ENCODE measurements at places on chromosomes 13 and 19.

DNA sequence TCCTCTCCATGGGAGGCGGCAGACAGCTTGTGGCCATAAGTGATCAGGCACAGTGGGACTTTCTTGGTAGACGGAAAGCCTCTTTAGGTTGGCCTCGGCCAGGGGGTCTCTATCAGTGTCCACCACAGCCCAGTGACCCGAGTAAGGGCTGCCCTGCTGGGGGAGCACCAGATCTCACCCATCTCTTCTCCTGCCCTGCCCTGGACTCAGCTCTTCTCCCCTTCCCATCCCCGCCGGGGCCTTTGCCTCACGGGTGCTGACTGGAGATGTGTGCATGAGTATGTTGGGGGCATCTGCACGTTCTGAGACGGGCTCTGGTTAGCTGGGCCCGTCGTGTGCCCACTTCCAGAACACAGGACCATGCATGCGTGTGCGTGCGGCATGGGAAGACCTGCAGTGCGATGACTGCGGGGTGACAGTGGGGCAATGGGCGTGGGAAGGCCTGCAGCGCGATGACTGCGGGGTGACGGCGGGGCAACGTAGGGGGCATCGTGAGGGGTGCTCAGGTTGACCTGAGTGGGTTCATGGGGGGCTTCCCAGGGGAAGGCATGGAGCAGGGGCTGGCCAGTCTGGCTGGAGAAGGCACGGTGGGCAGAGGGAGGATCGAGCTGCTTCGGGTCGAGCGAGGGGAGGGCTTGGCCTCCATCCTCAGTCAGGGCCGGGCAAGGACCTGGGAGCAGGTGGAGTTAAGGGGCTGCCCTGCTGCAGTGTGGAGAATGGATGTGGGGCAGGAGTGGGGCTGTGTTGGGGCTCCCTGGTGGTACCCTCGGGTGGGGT, 15.9 kb downstream of the EPN1 start:
- DNase-seq, result no peak

DNA sequence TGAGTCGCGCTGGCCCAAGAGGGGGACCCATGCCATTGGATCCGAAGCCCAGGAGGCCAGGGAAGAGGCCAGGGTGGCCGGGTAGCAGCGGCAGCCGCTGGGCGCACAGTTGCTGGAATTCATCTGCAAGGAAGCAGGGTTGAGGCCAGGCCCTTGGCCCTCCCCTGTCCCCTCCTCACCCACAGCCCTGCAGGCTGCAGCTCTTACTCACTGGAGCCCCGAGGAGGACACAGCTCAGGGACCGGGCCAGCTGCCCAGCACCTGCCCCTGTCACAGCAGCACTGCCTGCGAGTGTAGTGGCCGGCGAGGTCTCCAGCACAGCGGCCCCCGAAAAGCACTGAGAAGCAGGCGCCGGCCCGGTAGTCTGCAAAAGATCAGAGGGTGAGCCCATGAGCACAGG, 11.2 kb downstream of the FBN3 start:
- DNase-seq, result no peak

DNA sequence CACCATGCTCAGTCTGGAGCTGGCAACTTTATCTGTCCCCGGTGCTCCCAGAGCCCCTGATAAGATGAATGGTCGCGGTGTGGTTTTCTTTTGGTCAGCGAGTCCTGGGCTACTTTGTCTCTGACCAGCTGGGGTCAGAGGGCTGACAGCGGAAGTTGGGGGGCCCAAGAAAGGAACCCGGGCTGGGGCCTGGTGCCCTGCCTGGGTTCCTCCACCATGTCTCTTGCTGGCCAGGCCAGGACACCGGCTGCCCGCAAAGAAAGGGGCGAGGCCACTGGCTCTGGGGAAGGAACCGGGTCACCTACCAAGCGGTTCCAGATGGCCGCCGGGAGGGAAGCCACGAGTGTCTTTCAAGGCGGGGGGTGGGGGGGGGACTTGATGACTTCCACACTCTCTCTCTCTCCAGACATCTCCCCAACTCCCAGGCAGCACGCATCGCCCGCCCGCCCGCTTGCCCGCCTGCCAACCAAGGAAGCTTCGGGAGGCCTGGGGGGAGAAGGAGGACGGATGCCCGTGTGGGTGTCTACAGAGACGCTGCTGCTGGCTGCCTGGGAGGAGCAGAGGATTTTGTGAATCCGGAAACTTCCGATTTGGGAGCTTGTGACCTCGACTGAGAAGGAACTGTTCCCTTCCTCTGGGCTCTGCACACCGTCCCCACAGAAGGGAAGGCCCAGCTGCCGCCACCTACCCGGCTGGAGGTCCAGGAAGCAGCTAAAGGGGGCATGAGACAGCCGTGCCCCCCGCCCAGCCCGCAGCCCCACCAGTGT, 1.1 kb downstream of the PIP5K1C start:
- peak; percentile 58 for DNase-seq

GRCh38 chr13:105441051-105441750, 1094.3 kb downstream of the EFNB2 start:
- DNase-seq, result no peak

DNA sequence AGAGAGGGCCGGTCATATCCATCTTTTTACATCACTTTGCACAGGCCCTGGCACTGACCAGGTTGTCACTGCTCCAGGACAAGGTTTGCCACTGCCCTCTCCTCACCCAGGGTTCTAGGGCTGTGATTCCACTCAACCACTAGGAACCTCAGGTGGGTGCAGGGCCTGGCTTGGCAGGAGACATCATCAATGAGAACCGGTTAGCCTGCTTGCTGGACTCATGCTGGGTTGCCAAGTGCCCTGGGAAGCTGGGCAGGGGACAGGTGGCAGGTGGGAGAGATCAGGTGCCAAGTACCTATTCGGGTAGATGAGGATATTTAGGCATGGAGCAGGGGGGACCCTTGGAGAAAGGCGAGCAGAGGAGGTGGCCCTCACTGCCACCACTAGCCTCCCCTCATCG, 4.2 kb upstream of the CERS4 start:
- DNase-seq, result no peak

DNA sequence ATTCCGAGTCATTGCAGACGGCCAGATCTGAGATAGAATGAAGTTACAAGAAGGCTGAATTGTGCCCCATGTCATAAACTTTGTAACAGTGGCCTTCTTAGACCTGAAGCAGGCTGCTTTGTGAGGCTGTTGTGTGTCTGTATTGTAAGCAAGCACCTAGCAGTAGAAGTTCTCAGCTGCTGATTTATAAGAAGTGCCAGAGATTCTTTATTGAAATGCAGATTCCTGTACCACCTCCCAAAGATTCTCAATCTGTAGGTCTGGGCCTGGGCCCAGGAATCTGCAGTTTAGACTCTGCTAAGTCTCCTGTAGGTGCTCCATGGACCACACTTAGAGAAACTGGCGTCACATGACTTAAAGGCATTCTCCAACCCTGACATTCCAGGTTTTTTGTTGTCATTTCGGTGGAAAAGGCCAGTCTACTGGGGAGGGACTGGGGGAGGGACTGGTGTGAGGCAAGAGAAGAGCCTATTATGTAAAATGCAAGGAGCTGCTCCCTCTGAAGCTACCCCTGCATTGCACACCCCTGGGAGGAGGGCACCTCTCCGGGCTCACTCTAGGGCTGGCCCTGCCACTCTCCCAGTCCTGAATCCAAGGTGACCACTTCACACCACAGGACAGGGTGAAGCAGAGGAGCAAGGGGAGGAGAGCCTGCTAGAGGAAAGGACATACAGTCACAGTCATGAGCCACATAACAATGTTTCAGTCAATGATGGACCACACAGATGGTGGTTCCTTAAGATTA, 769 bp upstream of the TMEM272 start:
- no peak for DNase-seq

DNA sequence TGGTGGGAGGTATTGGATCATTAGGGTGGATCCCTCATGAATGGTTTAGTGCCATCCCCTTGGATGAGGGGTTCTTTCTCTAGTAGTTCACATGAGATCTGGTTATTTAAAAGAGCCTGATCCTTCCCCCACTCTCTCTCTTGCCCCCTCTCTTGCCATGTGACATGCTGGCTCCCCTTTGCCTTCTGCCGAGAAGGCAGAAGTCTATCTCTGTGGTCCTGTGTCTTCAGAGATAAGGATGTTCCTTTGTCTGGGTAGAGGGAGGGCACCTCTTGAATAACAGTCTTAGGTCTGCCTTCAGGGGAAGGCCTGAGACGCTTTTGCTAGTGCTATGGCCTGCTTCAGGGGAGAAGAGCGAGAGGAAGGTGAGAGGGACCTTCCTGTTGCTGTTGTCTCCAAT, 2.0 kb upstream of the ZDHHC20 start:
- peak; percentile 94 for DNase-seq

- DNase-seq, result no peak
Measured at GRCh38 chr19:35531291-35531690, 2.0 kb upstream of the GAPDHS start.

GRCh38 chr13:71875823-71876222, 8.8 kb upstream of the DACH1 start:
- DNase-seq, result no peak

- no peak for DNase-seq
Measured at GRCh38 chr13:73290844-73291243, 232.0 kb downstream of the KLF5 start.

- no peak for DNase-seq
Measured at GRCh38 chr13:96988441-96988840, 5.8 kb downstream of the OXGR1 start.

GRCh38 chr13:78326633-78327032, 276.7 kb downstream of the POU4F1 start:
- DNase-seq, result no peak

- peak; percentile 39 for DNase-seq
Measured at GRCh38 chr19:44608391-44608821, 5.0 kb upstream of the IGSF23 start.

DNA sequence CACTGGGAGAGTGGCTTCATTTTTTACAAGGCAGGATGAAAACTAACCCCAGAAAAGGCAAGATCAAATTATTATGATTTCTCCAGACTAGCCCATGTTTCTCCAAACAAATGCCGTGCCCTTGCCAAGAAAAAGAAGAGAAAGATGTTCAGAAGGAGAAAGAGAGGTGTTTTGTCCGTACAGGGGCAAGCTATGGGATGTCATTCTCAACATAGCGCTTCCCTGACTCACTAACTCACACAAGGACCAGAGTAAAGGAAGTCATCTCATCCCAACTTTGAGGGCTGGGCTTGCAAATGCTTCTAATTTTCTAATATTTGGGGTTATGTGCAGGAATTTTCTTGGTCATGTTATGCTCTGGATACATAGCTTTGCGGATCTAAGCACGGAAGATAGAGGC, 224.2 kb upstream of the MAB21L1 start:
- no peak for DNase-seq

GRCh38 chr13:28544026-28544425, 49.1 kb upstream of the FLT1 start:
- no peak for DNase-seq

- DNase-seq, result no peak
Measured at GRCh38 chr13:99392470-99393135, 85.4 kb upstream of the GPR183 start.

- DNase-seq, result no peak
Measured at GRCh38 chr13:78404846-78405360, 198.4 kb downstream of the POU4F1 start.

DNA sequence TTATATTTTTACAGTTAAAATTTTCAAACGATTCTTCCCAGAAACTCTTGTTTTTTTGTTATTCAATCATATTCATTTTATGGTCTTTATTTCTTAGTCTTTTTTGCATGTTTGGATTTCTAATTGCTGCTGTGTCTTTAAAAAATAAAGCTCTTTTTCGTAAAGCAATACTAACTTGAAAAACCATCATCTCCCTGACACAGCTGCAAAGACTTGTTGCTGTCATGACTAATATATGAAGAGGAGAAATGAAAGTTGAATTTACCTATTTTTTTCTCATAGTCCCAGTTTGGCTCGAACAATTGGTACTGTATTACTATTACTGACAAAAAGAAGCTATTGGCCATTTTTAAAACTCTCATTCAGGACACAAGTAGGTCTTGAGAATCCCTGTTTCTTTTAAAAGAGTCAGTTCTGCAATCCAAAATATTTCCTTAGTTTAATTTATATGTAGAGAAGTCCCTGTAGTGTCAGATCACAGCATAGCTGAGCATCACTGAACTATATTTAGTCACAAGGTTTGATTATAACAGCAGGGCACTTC, 12.1 kb upstream of the SPART start:
- no peak for DNase-seq
